ENCODE measurements at places on chromosomes 16 and 17.
A peak's percentile ranks its signal among the peaks of the same experiment; 100 is the strongest.

GRCh38 chr17:67366193-67367157, at the start of gene PSMD12:
Gene PSMD12, minus strand, starts transcription at chr17:67366577. Its CDS starts 58 bp downstream, at chr17:67366519.
- peak; percentile 92 for DNase-seq

GRCh38 chr16:6749698-6750097, 582.9 kb upstream of the RBFOX1 start:
- no peak for DNase-seq

GRCh38 chr16:8293413-8293812, 296.9 kb downstream of the TMEM114 start:
- no peak for DNase-seq

- DNase-seq, result no peak
These were observed 87.9 kb upstream of the TOB1 start for GRCh38 chr17:50953831-50954601.

DNA sequence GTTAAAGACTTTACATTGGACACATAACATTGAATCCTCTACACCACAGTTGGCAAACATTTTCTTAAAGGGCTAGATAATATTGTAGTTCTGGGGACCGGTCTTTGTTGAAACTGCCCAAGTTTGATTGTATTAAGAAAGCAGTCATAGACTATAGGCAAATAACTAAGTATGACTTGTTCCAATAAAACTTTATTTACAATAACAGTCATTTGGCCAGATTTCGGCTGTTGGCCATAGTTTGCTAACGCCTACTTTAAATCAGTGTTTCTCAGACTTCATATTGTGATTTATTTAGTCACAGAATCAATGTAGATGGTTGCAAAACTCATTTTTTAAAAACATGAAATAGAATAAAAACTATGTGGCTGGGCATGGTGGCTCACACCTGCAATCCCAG, 531.8 kb downstream of the XYLT1 start:
- no peak for DNase-seq

GRCh38 chr17:66354472-66354871, 52.1 kb downstream of the PRKCA start:
- DNase-seq, result no peak

DNA sequence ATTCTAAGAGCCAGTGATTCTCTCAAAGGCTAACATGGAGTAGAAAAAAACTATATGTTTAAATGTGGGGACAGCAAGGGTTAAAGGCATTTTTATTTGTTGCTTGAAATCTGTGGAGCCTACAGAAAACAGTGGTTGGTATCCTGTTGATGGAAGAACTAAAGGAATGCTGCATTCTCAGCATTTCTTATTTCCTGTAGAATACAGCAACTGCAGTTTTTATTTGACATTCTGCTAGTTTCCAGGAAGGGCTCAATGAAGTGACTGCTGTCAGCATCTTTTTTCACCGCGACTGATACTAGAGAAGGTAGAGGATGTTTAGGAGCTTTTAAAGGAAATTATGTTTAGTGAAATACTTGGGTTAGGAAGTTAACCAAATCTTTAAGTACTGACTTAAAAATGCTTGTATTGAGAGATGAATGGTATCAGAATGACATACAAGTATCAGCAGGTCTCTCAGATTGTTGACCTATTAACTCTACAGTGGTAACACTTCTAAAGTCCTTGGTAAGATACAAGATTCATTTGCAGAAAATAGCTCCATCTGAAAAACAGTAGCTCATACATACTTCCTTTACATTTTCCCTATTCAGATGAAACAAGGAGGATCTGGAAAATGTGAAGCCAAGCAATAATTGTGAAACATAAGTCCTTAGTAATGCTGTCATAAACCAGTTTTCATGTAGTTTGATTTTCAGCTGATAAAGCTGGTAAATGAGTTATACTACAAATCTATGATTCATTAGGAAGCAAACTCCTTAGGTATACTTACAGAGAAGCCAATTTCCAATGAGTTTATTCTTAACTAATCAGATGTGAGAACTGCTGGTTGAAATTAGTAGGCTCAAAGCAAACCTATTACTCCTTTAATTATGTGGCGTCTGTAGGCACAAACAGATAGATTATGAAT, 15.2 kb downstream of the CLTC start:
- no peak for DNase-seq

GRCh38 chr16:27232901-27233625, 29.7 kb downstream of the KDM8 start:
- DNase-seq, result no peak

DNA sequence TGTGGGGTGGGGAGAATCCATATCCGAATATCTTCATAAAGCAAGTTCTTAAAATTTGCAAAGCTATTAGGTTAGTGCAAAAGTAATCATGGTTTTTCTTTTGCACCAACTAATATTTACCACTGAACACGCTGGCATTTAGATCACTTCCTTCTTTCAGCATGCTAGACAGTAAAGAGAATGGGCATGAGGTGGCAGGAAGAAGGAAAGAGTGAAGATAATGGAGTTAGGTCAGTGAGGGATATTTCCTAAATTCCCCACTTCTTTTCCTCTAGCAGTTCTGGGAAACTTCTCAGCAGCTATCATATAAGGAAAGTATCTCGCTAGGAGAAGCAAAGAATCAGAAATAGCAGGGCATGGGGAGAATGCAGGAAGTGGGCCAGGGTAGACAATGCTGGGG, 39.0 kb downstream of the SLC6A4 start:
- DNase-seq, result no peak

GRCh38 chr17:82752371-82753200, 721 bp downstream of the TBCD start:
- no peak for DNase-seq

DNA sequence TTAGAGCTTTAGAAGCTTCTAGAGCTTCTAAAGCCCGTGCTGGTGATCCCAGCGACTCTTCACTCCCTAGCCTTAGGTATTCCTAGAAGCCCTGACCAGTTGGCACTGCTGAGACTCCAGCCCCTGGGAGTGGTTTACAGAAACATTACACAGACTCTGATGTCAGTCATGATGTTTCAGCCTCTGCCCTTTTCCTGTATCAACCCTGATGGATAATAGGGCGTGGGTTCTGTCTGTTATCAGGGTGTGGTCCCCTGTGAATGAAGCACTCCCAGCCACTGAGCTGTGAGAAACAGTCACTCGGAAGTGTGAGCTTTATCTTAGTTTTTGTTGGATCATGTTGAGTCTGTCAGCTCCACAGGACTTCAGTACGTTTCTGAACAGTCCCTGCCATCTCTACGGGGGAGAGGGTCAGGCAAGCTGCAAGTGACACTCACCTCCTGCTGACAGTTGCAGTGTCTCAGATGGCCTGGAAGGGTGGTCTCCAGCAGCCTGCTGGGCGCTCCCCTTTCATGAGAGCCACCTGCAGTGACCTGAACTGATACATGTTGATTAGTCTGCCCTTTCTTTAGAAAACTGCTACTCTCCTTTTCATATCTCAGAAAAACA, 12.8 kb downstream of the GOSR2 start:
- no peak for DNase-seq

GRCh38 chr16:88521674-88522073, 48.5 kb upstream of the ZC3H18 start:
- no peak for DNase-seq

- peak; percentile 59 for DNase-seq
These were observed 43.4 kb upstream of the ICAM2 start for GRCh38 chr17:64063766-64064224.

DNA sequence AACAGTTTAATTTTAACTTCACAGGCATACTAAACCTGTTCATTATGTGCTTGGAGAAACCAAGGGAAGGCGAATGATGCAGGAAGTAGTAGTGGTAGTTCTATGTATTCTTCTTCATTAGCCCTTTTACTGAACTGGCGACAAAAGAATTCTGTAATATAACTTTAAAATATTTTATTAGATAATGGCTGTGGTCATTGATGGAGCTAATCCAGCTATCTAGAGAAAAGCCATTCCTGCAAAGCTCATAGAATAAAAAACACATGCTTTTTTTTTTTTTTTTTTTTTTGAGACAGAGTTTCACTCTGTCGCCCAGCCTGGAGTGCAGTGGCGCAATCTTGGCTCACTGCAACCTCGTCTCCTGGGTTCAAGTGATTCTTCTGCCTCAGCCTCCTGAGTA, 23.5 kb downstream of the TANC2 start:
- no peak for DNase-seq

- no peak for DNase-seq
These were observed 114.1 kb downstream of the SPAG9 start for GRCh38 chr17:51006601-51007000.

DNA sequence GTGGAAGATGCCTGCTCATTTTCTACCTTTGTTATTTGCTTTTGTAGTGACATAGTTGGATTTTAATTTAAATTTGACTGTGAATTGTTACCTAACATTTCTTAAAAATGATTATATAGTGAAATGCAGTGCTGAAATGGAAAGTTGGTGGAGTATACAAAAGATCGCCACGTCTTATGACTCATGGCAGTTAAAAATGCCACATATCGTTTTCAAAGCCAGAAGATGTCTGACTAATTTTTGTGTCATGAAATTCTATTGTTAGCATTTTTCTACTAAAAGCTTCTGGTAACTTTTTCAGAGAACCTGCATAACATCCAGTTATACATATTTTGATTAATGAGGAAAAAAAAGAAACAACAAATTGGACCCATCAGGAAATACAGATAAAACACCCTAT, 20.6 kb downstream of the MAP2K4 start:
- no peak for DNase-seq

DNA sequence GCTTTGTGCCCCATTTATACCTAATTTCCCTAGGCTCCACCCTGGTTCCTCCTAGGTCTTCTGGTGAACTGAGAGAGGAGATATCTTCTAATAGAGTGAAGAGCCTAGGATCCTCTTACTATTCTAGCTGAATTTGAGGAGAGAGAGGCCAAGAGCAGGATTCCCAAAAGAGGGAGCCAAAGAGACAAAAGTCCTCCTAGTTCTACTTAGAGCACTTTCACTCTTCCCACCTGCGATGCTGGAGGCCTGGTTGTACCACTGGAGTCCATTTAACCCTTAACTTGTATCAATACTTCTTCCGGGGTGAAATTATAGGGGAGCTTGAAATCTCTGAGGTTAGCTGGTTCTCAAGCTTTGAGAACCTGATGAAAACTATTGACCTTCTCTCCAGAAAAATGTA, 3.4 kb upstream of the SSH2 start:
- no peak for DNase-seq

DNA sequence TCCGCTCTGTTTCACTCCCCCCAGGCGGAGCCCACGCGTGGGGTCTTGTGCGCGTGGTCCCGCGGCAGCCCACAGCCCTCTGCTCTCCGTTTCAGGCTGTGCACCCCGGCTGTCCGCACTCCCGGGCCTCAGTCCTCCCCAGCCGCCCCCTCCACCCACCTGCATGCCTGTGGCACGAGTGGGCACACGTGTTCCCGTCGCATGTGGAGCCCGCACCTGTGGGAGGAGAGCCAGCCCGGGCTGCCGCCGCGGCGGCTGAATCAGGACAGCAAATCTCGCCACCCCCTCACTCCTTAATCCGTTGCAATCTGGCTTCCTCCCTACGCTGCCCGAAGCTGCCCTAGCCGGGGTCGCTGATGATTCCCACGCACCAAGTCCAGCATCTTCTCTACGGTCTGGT, 69.9 kb upstream of the GRIN2A start:
- no peak for DNase-seq

DNA sequence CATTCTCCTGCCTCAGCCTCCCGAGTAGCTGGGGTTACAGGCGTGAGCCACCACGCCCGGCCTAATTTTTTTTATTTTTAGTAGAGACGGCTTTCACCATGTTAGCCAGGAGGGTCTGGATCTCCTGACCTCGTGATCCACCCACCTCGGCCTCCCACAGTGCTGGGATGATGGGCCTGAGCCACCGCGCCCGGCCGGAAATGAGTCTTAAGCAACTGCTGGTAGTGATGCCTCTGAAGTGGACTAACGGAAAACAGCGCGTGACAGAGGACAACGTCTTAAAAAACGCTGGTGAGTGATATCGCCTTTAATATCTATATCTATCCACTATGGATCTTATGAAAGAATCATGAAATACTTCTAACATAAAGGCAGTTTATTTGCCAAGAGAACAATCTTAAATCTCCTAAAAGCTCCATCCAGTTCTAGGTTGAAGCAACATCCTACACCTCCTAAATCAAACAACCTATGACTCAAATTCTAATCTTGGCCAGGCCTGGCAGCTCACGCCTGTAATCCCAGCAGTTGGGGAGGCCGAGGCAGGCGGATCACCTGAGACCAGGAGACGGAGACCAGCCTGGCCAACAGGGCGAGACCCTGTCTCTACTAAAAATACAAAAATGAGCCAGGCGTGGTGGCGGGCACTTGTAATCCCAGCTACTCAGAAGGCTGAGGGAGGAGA, 69.8 kb downstream of the NXN start:
- no peak for DNase-seq

DNA sequence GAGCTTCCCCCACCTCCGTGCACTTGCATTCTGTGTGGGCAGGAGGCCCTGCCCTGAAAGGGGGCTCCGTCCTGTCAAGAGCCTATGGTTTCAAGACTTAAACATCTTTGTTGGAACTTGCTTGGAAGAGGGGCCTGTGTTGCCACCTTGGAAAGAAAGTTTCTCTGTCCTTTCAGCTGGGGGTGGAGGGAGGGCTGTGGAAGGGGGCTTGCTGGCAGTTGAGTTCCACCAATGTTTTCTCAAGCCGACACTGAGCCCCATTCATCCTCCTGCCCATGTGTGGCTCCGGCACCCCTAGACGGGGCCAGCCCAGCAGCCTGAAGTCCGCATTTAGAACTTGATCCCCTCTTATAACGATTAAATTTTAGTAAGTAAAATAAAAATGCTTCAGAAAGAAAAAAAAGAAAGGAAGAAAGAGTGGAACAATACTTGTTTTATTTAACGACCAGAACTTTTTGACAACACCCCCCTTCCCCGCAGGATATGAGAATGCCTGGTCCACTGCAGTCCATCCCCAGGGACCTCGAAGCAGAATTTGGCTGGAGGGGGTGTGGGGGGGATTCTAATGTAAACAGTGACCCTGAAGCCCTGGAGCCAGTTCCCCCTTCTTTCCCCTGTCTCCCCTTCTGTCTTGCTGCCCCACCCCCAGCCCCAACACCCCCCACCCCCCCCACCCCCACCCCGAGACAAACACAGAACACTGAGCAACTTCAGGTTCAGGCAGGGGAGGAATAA, 26.9 kb upstream of the CLEC18A start:
- no peak for DNase-seq

- no peak for DNase-seq
These were observed 4.7 kb downstream of the AMFR start for GRCh38 chr16:56420613-56421012.

GRCh38 chr16:5490499-5490898, 392.9 kb upstream of the EEF2KMT start:
- no peak for DNase-seq

Data from activated CD4-positive, alpha-beta T cell treated with anti-CD3 and anti-CD28 coated beads, Interleukin-2, amount 50 U/mL, for 1 hour (primary cell).